CD4-positive, alpha-beta memory T cell (primary cell): ENCODE measurements at places on chromosomes 7 and 10. TPM values are rescaled to one million over a fixed set of nuclear protein-coding genes. Genes with fewer than 3 reads are reported as not detected.
A peak's percentile ranks its signal among the peaks of the same experiment; 100 is the strongest.

The COL26A1 gene
- not detected for polyA plus RNA-seq

The EGR2 gene
- polyA plus RNA-seq, result 0.22 TPM

The SEC24C gene
- polyA plus RNA-seq, result 68.6 TPM

The AKR1B15 gene
- polyA plus RNA-seq, result not detected

The TRDMT1 gene
- polyA plus RNA-seq, result 7.3 TPM

The NFKB2 gene
- 25.2 TPM for polyA plus RNA-seq

The AGBL3 gene
- polyA plus RNA-seq, result 0.42 TPM

The PLCE1 gene
- polyA plus RNA-seq, result 0.20 TPM

The FIS1 gene
- polyA plus RNA-seq, result 186 TPM

The PLAC9 gene
- not detected for polyA plus RNA-seq

The CCL24 gene
- not detected for polyA plus RNA-seq

The PIK3AP1 gene
- 1.3 TPM for polyA plus RNA-seq

The LIPN gene
- polyA plus RNA-seq, result not detected

The ACSM6 gene
- polyA plus RNA-seq, result not detected

The SLC26A5 gene
- not detected for polyA plus RNA-seq

The PSD gene
- 2.1 TPM for polyA plus RNA-seq

- no peak for DNase-seq
Measured at GRCh38 chr10:4643471-4643870, 182.5 kb upstream of the AKR1E2 start.

GRCh38 chr7:47546733-47547494, 35.0 kb downstream of the TNS3 start:
- no peak for DNase-seq

GRCh38 chr10:119020627-119020946, 8.9 kb upstream of the NANOS1 start:
- DNase-seq, result no peak

- DNase-seq, result no peak
Measured at GRCh38 chr7:5428478-5429252, 5.0 kb upstream of the TNRC18 start.

DNA sequence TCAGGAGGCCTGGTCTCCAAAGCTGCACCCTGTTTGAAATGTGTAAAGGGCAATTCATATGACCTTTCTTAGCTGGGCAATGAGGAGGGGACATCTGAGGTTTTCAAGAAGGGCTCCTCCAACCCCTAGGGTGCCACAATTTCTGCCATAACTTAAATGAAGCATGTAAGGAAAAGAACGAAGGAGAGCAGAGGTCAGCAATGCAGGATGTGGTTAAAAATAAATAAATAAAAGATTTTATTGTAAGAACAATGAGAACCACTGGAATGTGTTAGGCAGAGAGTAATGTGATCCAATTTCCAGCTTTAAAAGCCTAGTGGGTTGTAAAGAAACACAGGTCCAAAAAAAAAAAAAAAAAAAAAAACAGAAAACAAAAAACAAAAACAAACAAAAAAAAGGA, 673.1 kb downstream of the TNS3 start:
- no peak for DNase-seq

GRCh38 chr7:94417306-94417705, 22.6 kb downstream of the COL1A2 start:
- no peak for DNase-seq

DNA sequence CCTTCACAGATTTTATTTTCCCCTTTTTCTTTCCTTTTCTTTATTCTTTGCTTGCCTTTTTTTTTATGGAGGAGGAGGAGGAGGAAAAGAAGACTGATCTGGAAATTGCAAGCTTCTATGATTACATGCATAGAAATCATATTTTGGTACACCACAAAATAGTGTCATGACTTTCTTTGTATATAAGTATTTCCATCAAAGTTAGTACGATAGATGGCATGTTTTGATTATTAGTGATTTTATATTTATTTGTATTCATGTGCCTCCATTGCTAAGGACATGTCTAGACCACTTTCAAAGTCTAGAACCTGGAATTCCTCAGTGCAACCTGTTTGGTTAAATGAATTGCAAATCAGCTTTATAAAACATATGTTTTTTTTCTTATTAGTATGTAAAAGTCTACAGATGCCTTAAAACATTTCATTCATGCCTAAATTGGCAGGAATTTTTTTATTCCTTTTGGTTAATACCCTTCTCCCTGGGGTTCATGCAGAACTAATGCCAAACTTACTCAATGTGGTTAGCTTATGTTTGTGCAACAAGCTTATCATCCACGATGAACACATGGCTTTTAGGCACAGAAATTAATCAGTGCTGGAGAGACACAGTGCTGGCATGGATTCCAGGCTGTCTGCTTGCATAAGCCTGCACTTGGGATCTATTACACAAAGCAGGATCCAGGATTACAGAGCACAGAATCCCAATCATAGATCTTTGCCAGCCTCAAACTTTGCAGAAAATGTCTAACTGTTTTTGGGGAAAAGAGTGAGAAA, 213.1 kb downstream of the CHRM2 start:
- DNase-seq, result no peak

- no peak for DNase-seq
Measured at GRCh38 chr7:99762680-99763327, 21.2 kb downstream of the CYP3A4 start.

DNA sequence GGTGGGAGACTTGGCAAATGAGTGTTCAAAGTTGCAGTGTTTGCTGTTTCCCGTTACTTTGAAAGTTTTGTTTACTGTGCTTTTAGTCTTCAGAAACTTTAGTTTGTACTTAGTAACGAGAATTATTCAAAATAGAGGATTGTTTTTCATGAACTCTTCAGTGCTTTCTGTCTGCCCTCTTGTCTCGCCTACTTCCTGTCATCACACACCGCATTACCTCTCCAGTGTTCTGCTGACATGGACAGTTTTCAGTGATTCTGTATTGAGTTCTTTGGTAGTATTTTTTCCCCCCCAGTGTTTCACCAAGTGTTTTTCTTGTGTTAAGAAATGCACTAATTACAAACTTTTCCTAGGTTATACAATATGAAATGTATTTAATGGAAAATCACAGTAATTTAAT, 207.0 kb downstream of the MLLT10 start:
- peak; percentile 68 for DNase-seq

DNA sequence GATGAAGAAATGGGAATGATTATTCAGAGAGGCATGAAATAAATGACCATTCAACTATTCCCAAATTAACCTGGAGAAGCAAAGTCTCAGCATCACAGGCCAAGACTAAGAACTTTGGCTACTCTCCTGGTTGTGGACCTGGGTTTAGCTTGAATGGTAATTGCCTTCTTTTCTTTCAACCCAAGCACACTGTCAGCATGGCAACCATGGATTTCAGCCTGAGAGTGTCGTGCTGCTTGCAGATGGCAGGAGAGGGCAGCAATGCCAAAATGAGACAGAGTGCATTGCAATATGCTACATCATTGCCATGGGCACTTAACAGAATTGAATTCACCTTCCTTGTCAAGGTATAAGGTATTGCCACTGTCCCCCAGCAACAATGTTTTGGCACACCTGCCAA, 767.2 kb downstream of the REEP3 start:
- no peak for DNase-seq

GRCh38 chr10:105769248-105770184, 1128.4 kb downstream of the SORCS3 start:
- no peak for DNase-seq

DNA sequence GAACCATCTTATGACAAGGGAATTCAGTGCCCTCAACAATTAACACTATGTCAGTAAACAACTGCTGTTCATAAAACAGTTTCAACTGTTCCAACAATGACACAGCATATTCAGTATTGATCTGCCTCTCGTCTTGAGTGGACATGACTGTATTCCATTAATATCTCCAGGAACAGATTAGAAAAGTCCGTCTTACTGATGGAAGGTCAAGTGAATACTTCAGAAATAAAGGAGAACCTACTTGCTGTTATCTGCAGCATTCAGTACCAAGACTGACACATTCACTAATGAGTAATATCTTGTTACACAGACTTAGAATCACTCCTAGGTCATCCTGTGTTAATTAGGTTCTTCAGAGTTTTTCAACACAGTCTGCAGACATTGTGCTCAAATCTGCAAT, 12.1 kb downstream of the KBTBD2 start:
- no peak for DNase-seq

DNA sequence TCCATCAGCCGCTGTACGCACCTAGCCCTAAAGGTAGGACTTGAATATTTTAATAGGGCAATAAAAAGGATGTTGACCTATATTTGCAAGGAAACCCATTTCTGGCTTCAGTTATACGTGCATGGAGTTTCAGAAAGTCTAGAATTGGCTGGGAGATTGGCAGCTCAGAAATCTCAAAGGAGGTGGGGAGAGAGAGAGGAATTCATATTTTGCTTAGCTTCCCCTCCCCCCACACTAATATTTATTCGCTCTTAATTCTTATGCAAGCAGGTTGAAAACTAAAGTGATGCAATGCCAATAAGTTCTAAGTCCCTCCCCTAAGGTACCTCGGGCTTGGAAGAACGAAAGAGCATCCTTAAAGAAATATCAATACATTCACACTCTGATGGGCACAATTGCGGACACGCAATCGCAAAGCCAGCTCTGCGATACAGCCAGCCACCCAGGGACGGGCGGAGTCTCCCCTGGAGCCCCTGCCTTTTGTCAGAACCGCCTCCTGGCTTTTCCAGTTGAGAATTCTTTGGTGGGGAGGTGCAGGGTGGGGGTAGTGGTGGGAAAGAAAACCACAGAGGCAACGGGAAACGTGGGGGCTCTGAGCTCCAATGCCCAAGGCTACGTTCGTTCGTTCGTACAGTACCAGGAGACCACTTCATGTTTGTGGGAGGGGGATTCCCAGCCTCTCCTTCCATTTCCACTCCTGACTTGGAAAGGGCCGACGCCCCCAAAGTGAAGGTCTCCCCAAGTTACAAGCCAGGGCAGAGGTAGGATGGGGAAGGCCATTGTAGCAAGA, 1.3 kb downstream of the SHH start:
- DNase-seq, result no peak

GRCh38 chr7:71787513-71787912, 624.6 kb downstream of the CALN1 start:
- DNase-seq, result no peak

DNA sequence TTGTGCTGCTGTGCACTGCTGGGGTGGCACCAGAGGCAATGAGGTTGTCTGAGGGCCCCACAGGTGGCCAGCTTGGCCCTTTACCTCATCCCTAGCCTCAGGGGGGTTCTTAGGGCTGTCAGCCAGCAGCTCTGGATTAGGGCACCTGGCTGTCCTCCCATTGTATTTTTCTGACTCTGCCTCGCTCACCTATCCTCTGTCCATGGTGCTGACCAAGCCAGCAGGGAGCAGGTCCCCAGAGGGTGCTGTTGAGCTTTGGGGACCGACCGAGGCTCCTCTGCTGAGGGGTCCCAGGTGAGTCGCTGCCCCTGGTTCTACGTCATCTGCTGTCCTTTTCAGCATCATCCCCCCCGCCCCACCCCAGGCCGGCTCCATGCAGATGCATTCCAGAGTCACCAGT, 32.1 kb upstream of the ZNF735 start:
- no peak for DNase-seq

DNA sequence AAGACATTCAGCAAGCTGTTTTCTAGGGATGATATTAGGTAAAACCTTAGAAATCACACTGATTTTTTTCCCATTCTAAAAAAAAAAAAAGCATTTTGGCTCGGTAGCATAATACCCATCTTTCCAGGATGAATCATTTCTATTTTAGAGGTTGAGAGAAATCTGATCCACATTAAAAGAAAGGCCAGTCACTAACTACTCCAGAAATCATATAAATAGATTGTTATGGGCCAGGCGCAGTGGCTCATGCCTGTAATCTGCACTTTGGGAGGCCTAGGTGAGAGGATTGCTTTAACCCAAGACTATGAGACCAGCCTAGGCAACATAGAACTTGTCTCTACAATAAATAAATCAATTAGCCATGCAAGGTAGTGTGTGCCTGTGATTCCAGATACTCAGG, 164.3 kb downstream of the BAMBI start:
- DNase-seq, result no peak

GRCh38 chr10:124354411-124355382, 64.0 kb downstream of the OAT start:
- DNase-seq, result peak; percentile 7

DNA sequence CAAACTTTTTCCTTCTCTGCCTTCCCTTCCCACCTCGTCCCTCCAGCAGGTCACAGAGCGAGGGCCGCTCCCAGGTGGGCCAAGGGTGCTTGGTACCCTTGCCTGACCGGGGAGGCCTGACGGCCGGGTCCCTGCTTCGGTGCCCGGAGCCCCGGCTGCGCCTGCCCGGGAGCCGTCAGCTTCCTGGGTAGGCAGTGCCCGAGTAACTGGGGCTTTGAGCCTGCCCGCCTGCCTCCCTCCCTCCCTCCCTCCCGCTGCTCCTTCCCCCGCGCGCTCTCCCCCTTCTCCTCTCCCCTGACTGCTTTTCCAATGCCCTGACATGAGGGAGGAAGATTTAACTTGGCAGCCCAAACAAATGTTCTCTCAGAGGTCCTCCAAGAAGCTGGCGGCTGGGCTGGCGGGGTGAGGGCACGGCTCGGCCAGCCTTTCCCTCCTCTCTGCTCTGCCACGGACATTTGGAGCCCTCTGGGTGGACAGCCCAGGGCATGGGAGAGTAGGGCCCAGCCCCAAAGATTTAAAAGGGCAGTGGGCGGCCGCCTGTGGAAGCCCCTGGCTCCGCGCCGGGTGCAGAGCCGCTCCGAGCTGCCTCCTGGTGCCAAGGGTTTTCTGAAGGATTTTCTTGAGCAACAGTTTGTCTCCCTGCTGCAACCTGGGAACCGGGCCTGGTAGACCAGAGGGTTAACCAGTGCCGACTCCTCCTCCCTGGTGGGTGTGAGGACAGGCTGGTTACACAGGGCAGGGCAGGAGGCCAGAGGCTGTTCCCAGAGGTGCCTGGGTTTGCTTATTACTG, 2.0 kb downstream of the ZMIZ1 start:
- peak; percentile 35 for DNase-seq

DNA sequence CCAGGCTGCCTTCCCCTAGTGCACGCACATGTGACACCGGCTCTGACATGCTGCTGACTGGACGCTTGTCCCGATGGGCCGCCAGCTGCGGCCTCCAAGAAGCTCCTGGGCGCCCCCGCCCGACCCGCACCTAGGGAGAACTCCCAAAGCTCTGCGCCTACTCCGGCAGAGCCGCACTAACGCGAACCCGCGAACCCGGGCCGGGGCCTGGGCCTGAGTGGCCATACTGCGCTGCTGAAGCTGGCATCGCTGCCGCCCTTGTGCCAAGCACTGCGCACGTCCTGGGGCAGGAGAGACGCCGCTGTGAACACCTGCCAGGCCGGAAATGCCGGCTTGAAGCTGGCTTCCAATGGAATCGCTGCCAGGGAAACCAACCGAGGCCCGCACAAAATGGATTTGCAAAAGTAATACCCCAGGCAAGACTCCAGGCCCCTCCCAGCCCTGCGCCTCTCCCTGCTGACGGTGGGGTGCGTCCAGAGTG, 85.1 kb downstream of the WASHC2A start:
- DNase-seq, result no peak

- no peak for DNase-seq
Measured at GRCh38 chr7:55108401-55108800, 89.6 kb downstream of the EGFR start.

GRCh38 chr10:82249141-82249540, 374.1 kb downstream of the NRG3 start:
- no peak for DNase-seq
